HT1080 (cell line): ENCODE measurements at places on chromosomes 16 and 17.

DNA sequence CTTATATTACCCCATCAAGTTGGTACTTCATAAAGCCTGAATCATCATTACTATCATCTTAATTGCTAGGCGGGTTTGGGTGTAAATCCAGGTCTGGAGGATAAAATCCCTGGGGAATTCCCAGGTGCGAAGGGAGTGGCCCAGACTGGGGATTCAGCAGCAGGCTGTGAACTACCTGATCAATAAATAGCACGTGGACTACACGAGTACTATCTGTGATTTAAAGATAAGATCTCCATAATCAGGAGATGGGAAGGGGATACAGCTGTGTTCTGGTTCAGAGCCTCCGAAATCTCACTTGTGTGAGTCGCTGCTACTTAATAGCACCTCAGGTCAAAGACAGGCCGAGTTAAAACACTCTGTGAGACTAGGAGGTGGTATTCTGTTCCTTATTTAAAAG lies 512.6 kb upstream of the ZFHX3 start:
- DNase-seq: no peak

- no peak for DNase-seq
Observed at GRCh38 chr16:6247775-6248174, 1084.9 kb upstream of the RBFOX1 start.

- no peak for DNase-seq
Observed at GRCh38 chr16:56237451-56237930, 46.2 kb downstream of the GNAO1 start.

- DNase-seq: no peak
Observed at GRCh38 chr16:90015586-90016338, 3.5 kb downstream of the DBNDD1 start.

DNA sequence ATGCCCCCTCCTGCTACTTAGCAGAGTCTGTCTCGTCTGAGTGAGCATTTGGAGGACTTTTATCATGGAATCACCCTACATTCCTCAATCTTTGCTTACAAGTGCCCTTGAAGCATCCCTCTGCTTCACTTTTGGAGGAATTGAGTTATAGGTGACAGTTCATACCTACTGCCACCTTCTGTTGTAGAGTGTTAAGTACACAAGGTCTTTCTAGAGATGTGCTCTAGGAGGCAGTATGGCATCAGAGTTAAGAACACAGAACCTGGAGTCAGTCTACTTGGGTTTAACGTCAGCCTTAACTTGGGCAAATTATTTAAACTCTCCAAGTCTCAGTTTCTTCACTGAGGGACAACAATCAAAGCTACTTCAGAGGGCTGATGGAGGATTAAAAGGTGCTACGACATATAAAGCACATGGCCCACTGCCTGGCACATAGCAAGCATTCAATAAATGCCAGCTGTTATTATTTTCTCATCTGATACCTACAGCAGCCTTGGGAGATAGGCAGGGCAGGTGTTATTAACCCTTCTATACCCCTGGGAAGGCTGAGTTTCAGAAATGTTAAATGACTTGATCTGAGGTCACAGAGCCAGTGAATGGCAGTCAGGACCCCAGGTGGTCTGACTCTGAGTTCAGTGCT lies 62.2 kb downstream of the UTP18 start:
- DNase-seq: peak; percentile 46
